ENCODE measurements at places on chromosomes 1 and 21.

- no peak for DNase-seq
Observed at GRCh38 chr1:31082385-31082784, 16.9 kb upstream of the PUM1 start.

- DNase-seq: no peak
Observed at GRCh38 chr1:200041337-200042118, 14.0 kb downstream of the NR5A2 start.

DNA sequence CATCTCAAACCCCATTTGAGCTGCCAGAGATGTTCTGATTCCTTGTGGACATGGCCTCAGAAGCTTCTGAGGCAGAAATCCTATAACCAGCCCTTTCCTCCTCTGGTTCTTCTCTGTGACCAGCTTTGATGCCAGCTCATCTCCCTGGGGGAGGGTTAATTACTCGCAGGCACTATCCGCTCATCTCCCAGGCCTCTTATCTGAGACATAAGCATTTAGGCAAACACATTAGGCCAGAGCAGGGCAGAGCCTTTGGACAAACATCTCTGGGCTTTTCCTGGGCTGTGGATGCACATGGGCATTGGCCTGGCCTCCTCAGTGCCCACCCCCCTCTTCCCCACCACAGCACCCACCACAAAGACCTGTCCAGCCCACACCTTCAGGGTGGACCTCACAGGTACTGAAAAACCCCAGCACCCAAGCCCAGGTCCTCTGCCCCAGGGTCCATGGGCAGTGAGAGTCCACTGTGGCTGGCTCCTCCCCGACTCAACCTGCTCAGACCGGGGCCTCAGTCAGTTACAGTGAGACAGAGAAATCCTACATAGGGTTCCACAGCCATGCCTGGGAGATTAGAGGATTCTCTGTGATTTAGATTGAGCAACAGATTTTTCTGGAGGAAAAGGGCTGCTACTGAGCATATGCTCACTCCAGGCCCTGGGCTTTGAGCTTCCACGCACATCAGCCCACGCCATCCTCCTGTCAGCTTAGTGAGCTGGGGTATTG is 26.9 kb downstream of the IGSF21 start:
- no peak for DNase-seq

DNA sequence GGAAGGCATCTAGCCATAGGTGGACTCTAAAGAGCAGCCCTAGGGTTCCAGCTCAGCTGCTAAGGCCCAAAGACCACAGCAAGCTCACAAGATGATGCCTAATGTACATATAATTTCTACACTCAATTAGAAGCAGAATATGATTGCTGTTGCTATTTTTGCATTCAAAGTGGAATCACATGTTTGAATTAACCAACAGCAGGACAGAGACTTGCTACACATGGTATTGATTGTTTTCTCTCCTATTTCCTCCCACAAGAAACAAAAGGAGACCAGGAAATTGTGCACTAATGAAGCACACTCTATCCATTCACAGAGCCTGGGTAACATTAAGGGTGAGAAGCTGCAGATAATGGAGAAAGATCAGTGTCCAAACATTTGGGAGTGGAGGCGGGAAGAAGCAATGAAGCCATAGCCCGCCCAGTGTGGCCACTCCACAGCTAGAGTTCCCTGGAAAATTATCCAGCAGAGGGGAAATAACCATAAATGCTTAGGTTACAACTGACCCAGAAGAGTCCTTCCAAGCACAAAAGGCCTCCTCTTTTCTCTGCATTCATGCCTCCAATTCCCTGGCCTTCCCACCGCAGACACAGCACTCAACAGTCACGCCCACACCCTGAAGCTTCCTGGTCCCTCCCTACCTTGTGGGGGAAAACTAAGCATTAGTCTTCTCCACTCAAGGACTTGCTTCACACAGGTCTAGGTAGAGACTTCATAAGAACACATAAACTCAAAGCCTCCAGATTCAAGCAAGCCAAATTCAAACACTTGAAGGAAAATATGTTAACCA is 7.5 kb downstream of the CNN3 start:
- DNase-seq: no peak

DNA sequence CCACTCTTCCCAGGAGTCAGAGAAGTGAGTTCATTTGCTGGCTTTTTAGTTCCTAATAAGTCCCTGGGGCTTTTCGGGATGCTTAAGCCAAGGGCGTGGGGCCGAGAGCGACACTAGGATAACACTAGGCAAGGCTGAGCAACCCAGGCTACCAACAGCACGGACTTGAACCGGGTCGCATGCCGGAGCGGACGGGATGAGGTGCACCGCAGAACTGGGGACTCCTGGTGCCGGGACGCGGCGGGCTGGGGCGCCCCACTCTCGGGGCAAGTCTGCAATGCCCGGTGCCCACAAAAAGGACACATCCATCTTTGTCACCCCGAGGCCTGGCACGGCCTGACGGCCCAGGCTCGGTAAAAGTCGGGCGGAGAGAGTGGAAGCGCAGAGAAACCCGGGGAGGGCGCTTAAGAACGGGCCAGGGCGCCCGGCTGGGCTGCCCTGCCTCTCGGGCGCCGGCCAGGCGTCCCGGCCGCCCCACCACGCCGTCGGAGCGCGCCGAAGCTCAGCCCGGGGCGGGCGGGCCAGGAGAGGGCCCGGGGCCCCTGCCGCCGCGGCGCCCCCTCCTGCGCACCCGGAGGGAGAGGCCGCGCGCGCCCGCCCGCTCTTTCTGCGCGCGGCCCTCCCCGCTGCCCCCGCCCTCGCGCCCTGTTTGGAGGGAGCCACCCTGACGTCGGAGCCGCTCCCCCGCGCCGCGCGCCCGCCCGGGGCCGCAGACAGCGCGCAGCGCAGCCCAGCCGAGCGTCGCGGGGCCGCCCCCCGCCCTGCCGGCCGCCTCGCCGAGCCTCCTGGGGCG is at the start of gene NBL1:
Gene NBL1 (plus strand): TSS at position 710 of the 793 bp plus-strand sequence. CDS start 10,720 bp downstream, outside the sequence.
- peak; percentile 59 for DNase-seq

- DNase-seq: no peak
Observed at GRCh38 chr1:29732453-29732852, 496.1 kb downstream of the PTPRU start.

DNA sequence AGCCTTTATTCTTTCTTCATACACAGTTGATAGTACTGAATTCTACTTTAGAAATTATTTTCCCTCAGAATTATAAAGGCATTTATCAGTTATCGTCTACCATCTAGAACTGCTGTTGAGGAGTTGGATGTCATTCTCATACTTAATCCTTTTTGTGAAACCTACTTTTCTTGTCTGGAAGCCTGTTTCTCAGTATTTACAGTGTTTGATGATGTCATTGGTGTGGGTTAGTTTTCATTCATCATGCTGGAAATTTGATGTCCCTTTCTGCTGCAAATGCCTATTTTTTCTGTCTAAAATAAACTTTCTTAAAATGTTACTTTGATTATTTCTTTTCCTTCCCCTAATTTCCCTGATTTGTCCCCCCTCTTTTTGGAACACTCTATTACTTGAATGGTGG is 22.8 kb upstream of the ZNF281 start:
- no peak for DNase-seq

DNA sequence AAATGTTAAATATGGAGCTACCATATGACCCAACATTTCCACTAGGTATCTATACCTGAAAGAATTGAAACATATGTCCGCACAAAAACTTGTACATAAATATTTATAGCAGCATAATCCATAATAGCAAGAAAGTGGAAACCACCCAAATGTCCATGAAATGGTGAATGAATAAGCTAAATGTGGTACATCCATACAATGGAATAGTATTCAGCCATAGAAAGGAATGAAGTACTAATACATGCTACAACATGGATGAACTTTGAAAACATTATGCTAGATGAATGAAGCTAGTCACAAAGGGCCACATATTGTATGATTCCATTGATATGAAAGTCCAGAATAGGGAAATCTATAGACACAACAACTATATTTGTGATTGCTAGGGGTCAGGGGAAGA is 20.0 kb upstream of the BLACAT1 start:
- no peak for DNase-seq

GRCh38 chr1:115505148-115505571 is 136.6 kb upstream of the VANGL1 start:
- DNase-seq: no peak

- no peak for DNase-seq
Observed at GRCh38 chr1:216576234-216576937, 146.8 kb downstream of the ESRRG start.

GRCh38 chr1:225886159-225887029 is 2.6 kb downstream of the LEFTY1 start:
- no peak for DNase-seq

GRCh38 chr1:18319099-18319498 is 161.6 kb upstream of the KLHDC7A start:
- no peak for DNase-seq

- DNase-seq: no peak
Observed at GRCh38 chr1:53811414-53811851, 26.7 kb downstream of the NDC1 start.

DNA sequence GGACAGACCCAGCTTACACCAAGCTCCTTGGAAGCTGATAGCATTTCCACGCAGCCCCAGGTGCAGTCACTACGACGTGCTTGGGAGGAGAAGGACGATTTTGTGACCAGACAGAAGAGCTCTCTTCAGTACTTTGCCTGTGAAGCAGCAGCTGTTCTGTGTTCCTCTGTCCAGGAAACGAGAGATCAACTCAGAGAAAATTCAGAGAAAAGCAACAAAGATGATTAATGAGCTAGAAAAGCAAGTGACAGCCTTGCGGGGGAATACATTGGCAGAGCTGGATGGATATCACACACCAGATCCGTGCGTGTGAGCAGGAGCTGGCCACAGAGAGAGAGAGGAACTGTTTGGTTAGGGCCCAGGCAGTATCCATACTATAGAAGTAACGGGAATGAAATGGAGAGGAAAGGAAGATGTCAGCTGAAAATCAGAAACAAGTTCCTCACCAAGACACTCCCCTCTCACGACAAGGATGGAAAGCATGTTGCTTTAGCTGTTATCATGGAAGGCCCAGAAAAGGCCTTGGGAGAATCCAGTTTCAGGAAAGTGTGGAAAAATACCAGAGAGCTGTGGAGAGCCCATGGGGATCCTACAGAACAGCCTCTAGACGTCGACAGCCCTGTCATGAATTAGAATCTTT is 106.2 kb downstream of the TOMM20 start:
- no peak for DNase-seq

- no peak for DNase-seq
Observed at GRCh38 chr1:212514056-212514614, 81.4 kb downstream of the NENF start.

GRCh38 chr1:10736634-10737586 is 59.5 kb downstream of the CASZ1 start:
- no peak for DNase-seq

DNA sequence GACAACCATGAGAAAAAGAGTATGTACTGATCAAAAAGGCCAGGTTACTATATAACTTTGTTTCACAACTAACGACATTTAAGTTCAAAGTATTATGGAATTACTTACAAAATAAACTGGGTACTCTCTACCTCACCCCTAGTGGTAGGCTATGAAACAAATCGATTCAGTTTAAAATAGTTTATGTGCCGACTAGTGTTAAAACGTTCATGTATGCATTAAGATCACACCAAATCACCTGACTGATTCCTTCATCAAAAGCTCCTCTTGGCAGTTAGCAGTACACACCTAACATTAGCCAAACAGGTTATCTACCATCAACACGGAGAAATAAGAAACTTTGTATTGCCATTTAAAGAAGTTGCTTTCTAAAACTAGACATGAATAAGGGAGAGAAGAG is 137.1 kb downstream of the AKT3 start:
- no peak for DNase-seq

- DNase-seq: no peak
Observed at GRCh38 chr1:101153692-101154091, 83.1 kb upstream of the S1PR1 start.

DNA sequence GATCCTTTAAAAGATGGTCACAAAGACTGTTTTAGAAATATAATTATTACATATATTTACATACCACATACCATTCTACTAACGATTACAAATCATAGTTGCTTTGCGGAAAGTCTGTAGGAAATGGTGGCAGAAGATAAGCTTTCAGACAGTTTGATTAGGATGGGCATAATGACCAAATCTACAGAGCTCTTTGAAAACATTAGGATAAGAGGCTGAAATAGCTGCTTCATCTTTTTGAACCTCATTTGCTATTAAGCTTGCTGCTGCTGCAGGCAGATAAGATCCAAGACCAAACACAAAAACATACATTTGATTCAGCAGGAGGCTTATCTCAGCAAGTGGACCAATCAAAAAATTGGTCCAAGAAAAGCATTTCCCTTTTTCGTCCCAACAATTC is 47.1 kb downstream of the DDAH1 start:
- DNase-seq: no peak

DNA sequence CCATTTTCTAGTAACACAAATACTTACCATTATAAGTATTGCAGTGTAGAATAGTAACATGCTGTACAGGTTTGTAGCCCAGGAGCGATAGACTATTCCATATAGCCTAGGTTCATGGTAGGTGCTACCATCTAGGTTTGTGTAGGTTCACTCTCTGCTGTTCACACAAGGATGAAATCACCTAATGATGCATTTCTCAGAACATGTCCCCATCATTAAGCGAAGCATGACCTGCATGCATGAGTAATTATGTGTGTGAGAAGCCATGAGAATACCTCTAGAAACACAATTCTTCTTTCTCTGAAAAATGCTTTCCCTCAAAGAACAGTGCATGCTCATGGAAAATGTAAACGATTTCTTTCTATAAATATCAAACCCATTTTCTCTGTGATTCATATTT is 69.3 kb downstream of the NR5A2 start:
- DNase-seq: no peak

- no peak for DNase-seq
Observed at GRCh38 chr1:24022581-24023361, 42.6 kb upstream of the SRSF10 start.

- no peak for DNase-seq
Observed at GRCh38 chr1:41780916-41781315, 137.8 kb downstream of the HIVEP3 start.

GRCh38 chr1:3249631-3250501 is 180.9 kb downstream of the PRDM16 start:
- no peak for DNase-seq

DNA sequence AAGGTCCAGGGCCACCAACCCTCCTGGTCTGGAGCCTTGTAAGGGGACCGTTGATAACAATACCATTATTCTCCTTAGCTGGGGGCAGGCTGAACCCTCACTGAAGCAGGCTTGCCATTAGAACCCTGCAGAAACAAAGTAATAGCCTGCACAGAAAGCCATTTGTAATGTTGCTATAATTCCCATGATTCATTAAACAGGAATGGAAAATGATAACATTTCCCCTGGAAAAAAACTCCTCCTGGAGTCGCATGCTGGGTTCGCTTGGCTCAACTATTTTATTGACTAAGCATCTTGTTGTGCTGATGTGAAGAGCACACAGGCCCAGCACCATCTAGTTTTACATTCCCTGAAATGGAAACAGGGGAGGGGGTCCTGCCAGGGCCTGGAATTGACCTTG is 155.6 kb upstream of the CSF3R start:
- no peak for DNase-seq

GRCh38 chr21:39238275-39238674 is 55.0 kb upstream of the PSMG1 start:
- no peak for DNase-seq

GRCh38 chr1:197761654-197762053 is 13.6 kb downstream of the DENND1B start:
- no peak for DNase-seq

GRCh38 chr1:33895976-33896375 is 32.1 kb downstream of the HMGB4 start:
- DNase-seq: no peak

All from central memory CD8-positive, alpha-beta T cell (primary cell).